Fibroblast of mammary gland (primary cell): ENCODE measurements at places on chromosomes 7 and 10.

GRCh38 chr7:45105588-45106188 is 5.8 kb downstream of the TBRG4 start:
- DNase-seq = no peak

DNA sequence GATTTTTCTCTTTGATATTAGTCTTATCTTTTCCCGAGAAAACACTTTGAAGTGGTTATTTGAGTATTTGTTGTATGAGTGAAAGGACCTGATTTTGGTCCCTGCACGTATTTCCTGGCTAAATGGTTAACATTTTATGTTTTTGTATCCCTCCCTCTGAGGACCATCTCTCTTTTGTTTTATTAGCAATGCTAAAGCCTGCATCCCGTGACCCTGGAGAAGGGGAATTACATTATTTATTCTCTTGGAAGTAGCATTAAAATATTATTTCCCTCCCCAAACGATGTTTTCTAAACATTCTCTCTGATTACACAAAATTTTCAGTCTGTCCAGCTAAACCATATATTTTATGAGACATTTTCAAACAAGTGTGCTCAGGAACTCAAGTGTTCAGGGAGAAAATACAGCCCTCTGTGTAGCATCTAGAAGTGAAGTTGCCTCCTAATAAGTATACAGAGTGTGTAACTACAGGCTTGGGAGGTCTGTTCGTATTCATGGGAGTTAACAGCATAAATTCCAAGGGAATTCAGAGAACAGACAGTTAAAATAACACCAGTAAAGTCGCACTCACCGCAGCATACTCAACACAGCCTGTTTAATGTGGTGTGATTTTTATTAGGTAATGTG is 163.8 kb upstream of the NPVF start:
- DNase-seq = no peak

- DNase-seq = no peak
Observed at GRCh38 chr10:14624600-14624999, 150.1 kb downstream of the FAM107B start.

- no peak for DNase-seq
Observed at GRCh38 chr10:58932577-58933314, 243.7 kb upstream of the PHYHIPL start.

GRCh38 chr7:139968931-139969330 is 93.8 kb downstream of the PARP12 start:
- DNase-seq = no peak

GRCh38 chr7:90492250-90492649 is 22.8 kb downstream of the PTTG1IP2 start:
- no peak for DNase-seq

- DNase-seq = no peak
Observed at GRCh38 chr7:50267525-50268041, 36.9 kb upstream of the IKZF1 start.

- DNase-seq = no peak
Observed at GRCh38 chr7:148747274-148747673, 48.6 kb downstream of the CUL1 start.

- no peak for DNase-seq
Observed at GRCh38 chr7:151800391-151800790, 76.5 kb downstream of the PRKAG2 start.

DNA sequence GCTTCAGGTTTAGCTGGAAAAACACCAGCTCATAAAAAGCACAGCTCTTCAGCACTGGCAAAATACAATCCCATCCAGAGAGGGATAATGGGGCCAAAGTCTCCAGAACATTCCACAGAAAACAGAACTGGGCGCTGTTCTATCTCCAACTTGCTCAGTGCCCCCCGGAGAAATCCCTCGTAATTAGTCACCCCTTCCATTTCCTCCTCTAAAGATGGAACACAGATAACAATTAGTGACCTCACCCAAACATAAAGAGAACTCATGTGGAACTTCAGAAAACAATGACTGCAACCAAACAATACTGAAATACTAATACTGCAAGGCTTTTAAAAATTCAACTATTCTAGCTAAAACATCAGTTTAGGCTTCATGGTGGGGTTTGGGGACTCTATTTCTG is 46.3 kb downstream of the KIAA1549 start:
- DNase-seq = peak; percentile 33

GRCh38 chr7:31563522-31563921 is 49.6 kb downstream of the ITPRID1 start:
- DNase-seq = no peak

- peak; percentile 29 for DNase-seq
Observed at GRCh38 chr10:91557651-91558111, 75.2 kb downstream of the PPP1R3C start.

- no peak for DNase-seq
Observed at GRCh38 chr7:954330-955238, at the start of gene ADAP1. Gene ADAP1, minus strand, starts transcription at chr7:954680. Its CDS starts 203 bp downstream, at chr7:954477.

- DNase-seq = no peak
Observed at GRCh38 chr10:22760025-22760424, 45.6 kb upstream of the PIP4K2A start.

DNA sequence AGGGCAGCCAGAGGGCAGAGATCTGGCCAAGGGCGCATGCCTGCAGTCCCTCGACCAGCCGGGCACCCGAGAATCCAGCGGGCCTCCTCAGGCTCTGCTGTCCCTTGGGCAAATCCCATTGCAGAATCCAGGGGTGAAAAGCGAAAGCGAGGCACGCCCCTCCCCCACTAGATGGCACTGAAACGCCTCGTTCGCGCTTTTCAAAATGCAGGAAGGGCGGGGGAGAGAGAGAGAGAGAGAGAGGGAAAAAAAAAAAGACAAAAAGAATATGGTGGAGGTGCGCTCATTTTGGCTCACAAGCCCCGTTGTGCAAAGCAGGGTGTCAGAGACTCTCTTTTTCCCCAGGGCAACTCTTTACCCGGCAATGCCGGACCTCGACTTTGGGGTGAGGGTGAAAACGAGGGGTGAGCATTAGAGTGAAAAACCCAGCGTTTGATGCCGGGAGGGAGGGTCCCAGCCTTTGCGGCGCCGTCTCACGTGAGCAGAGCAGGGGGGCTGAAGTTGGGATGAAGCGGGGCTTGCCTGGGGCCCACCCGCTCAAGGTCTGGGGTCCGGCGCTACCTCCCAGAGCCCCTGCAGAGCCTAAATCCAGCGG is 2.5 kb upstream of the TMEM178B start:
- peak; percentile 24 for DNase-seq

- no peak for DNase-seq
Observed at GRCh38 chr7:135817583-135817982, 69.0 kb upstream of the FAM180A start.

DNA sequence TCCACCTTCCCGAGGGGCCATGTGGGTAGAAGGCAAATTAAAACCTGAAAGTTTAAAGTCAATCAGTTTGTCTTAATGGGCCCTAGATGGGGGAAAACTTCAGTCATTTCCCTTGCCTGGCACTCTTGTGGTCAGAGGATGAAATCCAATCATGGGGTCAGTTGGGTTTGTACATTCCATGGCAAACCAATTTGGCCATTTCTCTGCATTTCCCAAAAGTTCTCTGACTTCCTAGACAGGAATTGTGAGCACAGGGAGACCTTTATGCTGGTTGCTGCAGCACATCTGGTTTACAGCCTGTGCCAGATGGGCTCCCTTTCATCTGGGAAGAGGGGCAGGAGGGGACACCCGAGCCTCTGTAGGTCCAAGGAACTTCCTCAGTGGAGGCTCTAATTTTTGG is 113.0 kb downstream of the CYP26A1 start:
- peak; percentile 42 for DNase-seq

DNA sequence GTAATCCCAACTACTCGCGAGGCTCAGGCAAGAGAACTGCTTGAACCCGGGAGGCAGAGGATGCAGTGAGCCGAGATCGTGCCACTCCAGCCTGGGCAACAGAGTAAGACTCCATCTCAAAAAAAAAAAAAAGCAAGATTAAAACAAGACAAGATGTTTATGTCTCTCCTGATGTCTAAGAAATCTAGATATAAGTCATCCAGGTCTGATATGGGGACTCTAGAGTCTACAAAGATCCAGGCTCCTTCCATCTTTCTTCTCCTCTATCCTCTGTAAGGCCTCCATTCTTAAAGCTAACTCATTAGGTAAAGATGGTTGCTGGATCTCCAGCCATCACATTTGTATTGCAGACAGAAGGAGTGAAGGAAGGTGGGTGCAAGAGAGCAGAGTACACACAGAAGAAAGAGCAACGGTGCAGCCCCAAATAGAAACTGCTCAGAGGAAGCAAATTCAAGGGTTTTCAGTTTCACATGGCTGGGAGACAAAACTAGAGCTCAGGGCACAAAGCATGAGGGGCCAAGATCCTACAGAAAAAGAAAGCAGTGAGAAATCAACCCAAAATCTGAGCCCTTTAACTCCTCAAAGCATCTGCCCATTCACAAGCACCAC is 57.6 kb downstream of the USP6NL start:
- no peak for DNase-seq

DNA sequence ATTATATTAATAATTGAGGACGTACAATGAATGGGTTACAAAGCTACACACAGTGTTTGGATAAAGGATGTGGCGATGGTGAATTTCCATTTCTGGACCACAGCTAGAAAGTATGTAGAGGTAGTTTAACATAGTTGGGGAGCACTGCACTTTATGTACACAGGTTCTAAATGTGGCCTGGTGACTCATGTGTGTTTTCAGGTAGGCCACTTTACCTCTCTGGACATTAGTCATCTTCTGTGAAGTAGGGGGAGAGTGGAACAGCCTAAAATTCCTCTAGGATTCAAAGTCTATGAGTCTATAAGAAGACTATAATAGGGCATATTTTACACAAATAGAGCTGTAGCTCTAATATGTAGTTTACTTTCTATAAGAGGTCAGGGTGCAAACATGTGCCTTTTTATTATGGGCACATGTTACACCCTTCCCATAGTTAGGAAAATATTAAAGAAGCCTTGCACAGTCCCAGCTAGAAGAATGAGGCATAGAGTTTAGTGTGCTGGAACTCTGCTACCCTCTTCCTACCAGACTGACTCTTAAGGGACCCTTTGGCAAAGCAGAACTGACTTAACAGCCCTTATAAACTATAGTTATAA is 594.9 kb downstream of the LRMDA start:
- DNase-seq = no peak

DNA sequence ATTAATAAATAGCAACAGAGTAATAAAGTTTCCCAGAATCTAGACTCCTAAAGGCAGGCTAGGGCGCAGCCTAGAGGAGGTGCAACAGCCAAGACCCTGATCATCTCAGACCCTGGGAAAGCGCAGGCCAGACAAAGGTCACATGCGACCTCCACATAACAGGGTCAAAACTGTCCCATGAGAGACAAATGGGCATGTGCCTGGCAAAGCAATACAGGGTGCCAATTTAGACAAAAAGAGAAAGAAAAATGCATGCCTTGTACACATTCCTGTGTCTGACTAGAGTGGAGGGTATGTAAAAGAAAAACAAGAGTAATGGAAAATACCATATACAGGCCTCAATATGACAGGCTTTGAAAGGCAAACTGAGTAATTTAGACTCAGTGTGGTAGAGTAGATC is 22.2 kb downstream of the MPP7 start:
- no peak for DNase-seq

DNA sequence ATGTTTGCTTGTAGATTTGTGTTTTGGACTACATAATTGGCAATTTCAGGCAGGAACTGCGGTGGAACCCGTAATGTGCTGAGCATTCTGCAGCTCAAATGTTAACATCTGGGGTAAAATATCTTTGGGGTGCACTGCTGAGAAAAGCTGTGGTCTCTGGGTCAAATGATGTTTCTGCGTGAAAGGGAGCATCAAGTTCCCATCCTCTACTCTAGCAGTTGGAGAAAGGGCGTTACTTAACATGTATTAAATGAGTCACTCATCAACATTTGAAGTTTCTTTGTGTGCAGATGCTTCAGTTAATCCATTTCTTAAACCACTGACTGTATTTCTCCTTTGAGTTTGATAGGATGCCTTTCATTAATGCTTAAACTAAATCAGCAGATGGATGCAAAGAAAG is 273.1 kb upstream of the PITRM1 start:
- peak; percentile 32 for DNase-seq

- no peak for DNase-seq
Observed at GRCh38 chr7:64611717-64612116, 48.8 kb upstream of the ZNF680 start.

DNA sequence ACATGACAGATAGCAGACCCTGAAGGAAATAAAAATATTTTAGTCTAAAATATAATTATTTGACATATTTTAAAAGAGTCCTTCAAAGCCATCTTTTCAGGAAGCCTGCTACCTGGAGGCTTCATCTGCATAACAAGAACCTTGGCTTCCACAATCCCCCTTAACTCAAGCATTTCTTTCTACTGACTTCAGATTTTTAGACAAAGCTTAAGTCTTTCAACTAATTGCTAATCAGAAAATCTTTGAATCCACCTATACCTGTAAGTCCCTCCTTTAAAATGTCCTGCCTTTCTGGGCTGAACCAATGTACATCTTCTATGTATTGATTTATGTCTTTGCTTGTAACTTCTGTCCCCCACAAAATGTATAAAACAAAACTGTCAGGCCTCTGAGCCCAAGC is 23.5 kb upstream of the PRF1 start:
- no peak for DNase-seq

DNA sequence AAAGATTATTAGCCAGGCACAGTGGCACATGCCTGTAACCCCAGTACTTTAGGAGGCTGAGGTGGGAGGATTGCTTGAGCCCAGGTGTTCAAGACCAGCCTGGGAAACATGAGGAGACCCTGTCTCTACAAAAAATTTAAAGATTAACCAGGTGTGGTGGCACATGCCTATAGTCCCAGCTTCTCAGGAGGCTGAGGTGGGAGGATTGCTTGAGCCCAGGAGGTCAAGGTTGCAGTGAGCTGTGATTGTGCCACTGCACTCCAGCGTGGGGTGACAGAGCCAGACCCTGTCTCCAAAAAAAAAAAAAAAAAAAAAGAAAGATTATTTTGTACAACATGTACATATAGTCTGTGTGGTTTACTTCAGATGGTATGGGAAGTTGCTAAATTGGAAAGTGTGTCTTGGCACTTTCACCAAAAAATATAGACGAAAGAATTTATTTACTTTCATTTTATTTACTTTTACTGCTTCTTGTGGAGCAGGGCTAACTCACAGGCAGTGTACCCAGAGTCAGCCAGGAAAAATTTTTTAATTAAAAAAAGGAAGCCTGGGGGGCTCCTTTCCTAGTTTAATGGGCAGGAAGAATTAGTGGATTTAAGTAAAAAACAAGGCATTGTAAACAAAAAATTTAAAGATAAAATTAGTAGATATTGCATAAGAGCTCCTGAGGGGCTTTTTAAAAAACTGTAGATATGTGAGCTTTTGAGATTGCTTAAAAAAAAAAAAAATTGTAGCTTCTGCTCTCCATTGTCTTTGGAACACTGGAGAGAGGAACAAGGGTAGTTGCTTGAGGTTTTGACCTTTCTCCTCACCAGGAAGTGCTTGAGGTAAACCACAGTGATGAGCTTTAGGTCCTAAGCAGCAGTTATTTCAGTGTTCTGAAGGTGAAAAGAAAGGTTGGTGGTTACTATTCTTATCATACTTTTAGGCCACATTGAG is 44.6 kb upstream of the VDAC2 start:
- no peak for DNase-seq
